ENCODE measurements at places on chromosomes 2 and 18. TPM values are rescaled to one million over a fixed set of nuclear protein-coding genes. Genes with fewer than 3 reads are reported as not detected.

LRRC30 gene
- total RNA-seq: not detected

- DNase-seq: peak; percentile 73
These were observed 101.7 kb downstream of the TTC32 start for GRCh38 chr2:19799881-19800780.

DNA sequence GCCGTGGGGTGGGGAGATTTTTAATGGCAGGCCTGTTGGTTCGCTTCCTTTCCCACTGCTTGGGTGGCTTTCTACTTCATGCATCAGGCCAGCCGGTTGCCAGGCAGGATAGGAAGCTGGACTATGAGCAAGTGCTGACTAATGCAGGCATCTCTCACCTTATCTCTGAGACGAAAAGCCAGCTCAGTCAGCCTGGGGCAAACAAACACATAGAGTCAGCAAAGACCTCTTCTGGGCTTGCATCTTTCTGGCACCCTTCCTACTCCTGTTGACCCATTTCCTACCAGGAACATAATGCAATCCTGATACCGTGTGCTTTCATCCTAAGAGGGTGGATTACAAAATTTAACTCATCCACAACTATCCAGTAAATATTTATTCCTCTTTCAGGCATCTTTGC, 416.6 kb upstream of the MEX3C start:
- DNase-seq: no peak

DNA sequence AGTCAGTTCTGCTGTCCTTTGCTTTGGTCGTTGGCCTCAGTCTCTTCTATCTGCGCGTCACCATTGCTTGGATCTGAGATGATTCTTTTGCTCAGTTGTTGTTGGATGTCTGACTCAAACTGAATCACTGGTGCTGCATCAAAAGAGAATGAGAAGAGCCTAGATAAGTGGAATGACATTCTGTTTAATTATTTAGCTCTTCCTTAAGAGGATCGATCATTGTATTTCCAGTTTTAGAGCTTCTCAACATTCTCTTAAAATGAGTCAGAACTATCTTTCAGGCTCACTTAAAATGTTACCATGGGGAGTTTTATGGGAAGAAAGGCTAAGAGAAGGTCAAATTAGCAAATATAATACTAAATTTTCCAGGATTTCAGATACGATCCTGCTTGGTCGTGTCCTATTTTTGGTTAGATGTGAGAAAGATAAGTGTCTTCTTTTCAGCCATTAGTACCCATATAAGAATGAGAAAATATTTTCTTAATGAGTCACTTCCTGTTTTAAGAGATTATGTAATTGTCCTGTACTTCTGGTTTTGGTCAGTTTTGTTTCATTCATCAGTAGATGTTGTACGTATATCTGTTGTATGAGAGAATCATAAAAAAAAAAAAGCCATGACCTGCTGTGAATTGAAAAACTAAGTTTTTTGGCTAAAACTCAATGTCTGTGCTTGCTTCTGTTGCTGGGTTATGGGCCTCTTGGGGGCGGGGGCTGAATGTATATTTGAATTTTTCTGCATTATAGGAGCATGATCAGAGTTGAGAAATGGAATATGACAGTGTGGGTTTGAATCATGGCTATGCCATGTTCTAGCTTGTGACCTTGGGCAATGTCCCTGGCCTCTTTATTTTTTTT, 31.6 kb upstream of the CASP10 start:
- no peak for DNase-seq

VRK2 gene
- total RNA-seq: 29.4 TPM

DNA sequence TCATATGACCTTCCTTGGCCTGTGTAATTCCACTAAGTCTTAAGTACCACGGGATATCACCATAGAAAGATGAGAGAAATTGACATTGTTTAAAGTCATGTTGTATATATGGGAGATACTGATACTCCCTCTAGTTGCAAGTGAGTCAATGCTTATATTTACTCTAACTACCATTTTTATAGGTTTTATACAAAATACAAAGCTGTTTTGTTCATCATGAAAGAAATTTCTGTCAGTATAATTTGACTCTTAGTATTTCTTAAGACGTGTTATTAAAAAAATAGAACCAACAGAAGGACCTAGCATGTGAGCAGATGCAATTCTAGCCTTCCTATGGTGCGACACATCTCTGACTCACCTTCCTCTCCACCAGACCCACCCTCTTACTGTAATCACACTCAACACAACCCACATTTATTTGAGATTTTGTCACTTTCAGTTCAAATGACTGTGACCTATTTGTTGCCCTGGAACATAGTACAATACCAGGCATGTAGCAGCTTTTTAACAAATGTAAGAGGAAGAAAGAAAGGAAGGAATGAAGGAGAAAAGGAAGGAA, 453.1 kb downstream of the CMPK2 start:
- DNase-seq: no peak

CDC42EP3 gene
- 91.3 TPM for total RNA-seq

MALL gene
- 14.0 TPM for total RNA-seq

TMEM169 gene
- total RNA-seq: 0.24 TPM

DNA sequence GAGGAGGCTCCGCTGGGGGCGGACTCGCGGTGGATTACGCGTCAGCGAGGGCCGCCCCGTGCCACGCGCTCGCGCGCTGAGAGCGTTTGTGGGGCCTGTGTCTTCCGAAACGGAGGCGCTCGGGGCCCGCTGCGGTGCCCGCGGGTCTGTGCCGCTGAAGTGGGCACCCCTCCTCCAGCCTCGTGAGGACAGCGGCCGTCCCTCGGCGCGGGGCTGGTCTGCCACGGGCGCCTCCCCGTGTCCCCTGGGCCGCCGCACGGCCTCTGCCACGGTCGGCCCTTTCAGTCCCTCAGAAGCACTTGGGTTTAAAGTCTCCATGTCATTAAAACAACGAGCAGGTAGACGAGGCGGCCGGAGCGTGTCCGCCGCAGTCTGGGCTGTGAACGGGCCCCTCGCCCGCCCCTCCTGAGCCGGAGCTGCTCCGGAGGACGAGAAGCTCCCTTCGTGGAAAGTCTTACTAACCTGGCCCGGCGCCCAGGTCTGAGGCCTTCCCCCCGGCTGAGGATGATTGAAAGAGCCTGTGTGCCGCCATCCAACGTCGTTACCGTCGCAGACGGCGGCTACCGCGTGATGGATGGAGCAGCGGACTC, 97.6 kb downstream of the NFATC1 start:
- peak; percentile 62 for DNase-seq

GRCh38 chr2:70312560-70312959, 10.7 kb upstream of the FAM136A start:
- no peak for DNase-seq

POTEI gene
- not detected for total RNA-seq

DNA sequence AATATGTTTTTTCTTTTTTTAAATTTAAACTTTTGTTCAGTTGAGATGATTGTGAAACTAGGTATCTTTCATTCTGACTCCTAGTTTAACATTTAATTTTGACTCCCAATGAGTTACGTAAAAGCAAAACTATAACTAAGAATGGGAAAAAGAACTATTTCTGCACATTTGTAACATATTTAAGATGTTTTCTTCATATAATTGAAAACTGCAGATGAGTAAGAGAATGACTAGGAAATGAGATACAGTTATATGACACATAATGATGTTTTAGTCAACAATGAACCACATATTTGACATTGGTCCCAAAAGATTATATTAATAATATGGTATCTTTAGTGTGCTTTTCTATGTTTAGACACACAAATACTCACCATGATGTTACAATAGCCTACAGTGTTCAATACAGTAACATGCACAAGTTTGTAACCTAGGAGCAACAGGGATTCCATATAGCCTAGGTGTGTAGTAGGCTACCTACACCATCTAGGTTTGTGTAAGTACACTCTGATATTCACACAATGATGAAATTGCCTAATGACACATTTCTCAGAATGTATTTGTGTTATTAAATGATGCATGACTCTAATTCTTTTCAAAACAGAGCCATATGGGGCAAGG, 12.6 kb downstream of the ERMN start:
- no peak for DNase-seq

CYBRD1 gene
- total RNA-seq: 69.8 TPM

SERPINB2 gene
- total RNA-seq: not detected

NDUFV2 gene
- 533 TPM for total RNA-seq

- no peak for DNase-seq
These were observed 73.0 kb upstream of the RGPD5 start for GRCh38 chr2:109721135-109721534.

DNA sequence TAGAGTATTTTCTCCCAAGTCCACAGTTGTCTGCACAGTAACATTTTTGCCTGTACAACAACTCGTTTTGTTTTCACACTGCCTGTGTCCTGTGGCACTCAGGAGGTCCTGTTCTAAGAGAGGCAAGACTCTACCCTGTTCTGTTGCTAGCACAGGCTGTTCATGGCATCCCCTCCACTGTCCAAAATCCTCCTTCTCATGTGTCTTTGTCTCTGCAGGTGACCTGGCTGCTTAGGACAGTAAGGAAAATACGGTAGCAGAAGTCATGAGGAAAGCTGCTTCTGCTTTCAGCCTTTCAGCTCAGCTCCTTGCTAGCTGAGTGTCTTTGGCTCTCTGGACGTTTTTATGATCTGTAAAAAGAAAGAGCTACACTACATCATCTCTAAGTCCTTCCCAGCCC, 205.9 kb downstream of the C1D start:
- no peak for DNase-seq

Data from Right ventricle myocardium inferior (tissue), 1 donor.